ENCODE measurements at places on chromosomes 1 and 21.
A peak's percentile ranks its signal among the peaks of the same experiment; 100 is the strongest.

DNA sequence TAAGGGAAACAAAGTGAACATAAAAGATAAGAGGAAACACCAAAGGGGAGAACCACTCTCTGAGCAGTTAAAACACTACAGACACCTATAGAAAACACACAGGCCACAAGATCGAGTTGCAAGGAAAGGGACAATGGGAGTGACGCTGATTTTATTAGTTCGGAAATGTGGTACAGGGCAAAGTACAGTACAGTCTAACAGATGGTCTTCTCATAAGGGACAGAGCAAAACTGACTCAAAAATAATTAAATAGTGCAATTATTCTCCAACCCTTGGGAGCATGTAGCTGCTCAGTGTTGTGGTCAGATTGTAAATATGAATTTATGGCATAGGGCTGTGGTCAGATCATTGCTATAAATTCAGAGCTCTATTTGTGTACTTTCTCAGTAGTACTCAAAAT lies 352.0 kb downstream of the USH2A start:
- H3K4me1 ChIP-seq: no peaks in the 10 kb centered on the region
- no peak overlapping the region for H3K4me3 ChIP-seq
- DNase-seq: no peak
- no peaks in the 10 kb centered on the region for H3K36me3 ChIP-seq
- H3K27me3 ChIP-seq: no peaks in the 10 kb centered on the region
- H3K27ac ChIP-seq: no peak overlapping the region

- H3K4me1 ChIP-seq: peaks cover 10% of the 10 kb centered on the region
- no peak overlapping the region for H3K4me3 ChIP-seq
- H3K36me3 ChIP-seq: no peaks in the 10 kb centered on the region
- H3K27me3 ChIP-seq: no peaks in the 10 kb centered on the region
Measured at GRCh38 chr1:168832661-168833060, 103.7 kb upstream of the DPT start.

- no peak for DNase-seq
- peaks cover 61% of the 10 kb centered on the region for H3K27me3 ChIP-seq
- peak overlapping the region; percentile 70 for H3K4me3 ChIP-seq
- no peak overlapping the region for H3K27ac ChIP-seq
- no peaks in the 10 kb centered on the region for H3K36me3 ChIP-seq
Measured at GRCh38 chr1:34928066-34928696, 1.3 kb downstream of the DLGAP3 start.

DNA sequence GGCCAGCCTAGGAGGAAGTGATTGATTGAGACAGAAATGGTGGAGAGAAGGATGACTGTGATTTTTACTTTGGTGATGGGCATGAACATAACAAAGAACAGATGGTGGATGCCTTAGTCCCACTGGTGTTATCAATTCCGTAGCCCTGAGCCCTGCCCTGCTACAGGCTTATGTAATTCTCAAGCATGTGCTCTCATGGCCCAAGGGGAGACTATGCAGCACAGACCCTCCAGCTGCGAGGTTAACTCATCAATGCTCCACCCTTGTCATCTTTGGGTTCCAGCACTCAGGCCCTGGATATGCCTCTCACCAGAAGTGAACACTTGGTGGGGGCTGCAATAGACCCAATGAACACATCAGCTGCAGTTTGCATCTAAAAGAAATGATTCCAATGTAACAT lies 62.7 kb upstream of the LRRC8D start:
- H3K4me1 ChIP-seq: peaks cover 79% of the 10 kb centered on the region
- no peaks in the 10 kb centered on the region for H3K36me3 ChIP-seq
- H3K4me3 ChIP-seq: peak overlapping the region; percentile 57
- peak overlapping the region; percentile 77 for H3K27ac ChIP-seq
- DNase-seq: no peak

GRCh38 chr1:229896306-229896705 lies 170.7 kb upstream of the GALNT2 start:
- no peak overlapping the region for H3K27ac ChIP-seq
- no peak for DNase-seq
- H3K4me3 ChIP-seq: no peak overlapping the region
- H3K4me1 ChIP-seq: no peaks in the 10 kb centered on the region

GRCh38 chr1:231279081-231279480 lies 38.1 kb downstream of the GNPAT start:
- no peak overlapping the region for H3K27ac ChIP-seq
- no peak overlapping the region for H3K4me3 ChIP-seq
- peaks cover 30% of the 10 kb centered on the region for H3K36me3 ChIP-seq
- DNase-seq: no peak

GRCh38 chr1:2391931-2392509 lies 379 bp downstream of the RER1 start:
- no peak for DNase-seq
- H3K4me1 ChIP-seq: peaks cover 39% of the 10 kb centered on the region
- H3K27me3 ChIP-seq: no peaks in the 10 kb centered on the region
- H3K4me3 ChIP-seq: peak overlapping the region; percentile 93
- peak overlapping the region; percentile 84 for H3K27ac ChIP-seq

GRCh38 chr1:38657873-38658272 lies 201.7 kb downstream of the RRAGC start:
- no peaks in the 10 kb centered on the region for H3K4me1 ChIP-seq
- H3K27me3 ChIP-seq: peaks cover 33% of the 10 kb centered on the region
- DNase-seq: no peak
- H3K4me3 ChIP-seq: no peak overlapping the region
- no peak overlapping the region for H3K27ac ChIP-seq

DNA sequence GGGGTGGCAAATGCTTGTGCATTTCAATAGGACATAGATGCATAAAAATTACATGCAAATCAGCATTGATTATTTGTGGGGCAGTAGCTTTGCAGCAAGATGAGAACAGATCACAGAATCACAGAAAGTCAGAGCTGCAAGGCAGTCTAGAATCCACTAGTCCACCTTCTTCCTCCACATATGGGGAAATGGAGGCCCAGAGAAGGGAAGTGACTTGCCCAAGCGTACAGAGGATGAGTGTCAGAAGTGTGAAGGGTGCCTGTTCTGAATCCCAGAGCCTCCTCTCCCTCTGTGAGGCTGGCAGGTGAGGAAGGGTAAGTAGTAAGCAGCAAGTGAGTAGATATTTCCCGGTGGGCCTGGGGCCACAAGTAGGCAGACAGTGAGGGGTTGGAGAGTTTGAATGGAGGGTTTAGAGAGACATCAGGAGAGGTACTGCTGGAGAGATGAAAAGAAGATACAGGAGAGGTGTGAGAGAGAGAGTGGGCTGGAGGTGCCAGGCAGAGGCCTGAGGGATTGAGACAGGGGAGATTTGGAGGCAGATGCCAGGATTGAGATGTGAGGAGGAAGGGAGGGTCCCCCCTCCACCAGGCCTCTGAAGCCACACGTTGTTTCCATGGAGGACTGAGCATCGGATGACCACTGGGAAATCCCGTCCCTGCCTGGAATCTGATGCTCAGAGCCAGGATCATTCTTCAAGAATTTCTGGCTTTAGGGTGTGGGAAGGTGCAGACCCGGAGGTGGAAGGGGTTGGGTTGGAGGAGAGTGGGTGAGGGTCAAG lies 4.8 kb upstream of the MYOG start:
- no peak overlapping the region for H3K27ac ChIP-seq
- H3K27me3 ChIP-seq: peaks cover 23% of the 10 kb centered on the region
- H3K4me1 ChIP-seq: no peaks in the 10 kb centered on the region
- no peak overlapping the region for H3K4me3 ChIP-seq
- H3K36me3 ChIP-seq: no peaks in the 10 kb centered on the region

DNA sequence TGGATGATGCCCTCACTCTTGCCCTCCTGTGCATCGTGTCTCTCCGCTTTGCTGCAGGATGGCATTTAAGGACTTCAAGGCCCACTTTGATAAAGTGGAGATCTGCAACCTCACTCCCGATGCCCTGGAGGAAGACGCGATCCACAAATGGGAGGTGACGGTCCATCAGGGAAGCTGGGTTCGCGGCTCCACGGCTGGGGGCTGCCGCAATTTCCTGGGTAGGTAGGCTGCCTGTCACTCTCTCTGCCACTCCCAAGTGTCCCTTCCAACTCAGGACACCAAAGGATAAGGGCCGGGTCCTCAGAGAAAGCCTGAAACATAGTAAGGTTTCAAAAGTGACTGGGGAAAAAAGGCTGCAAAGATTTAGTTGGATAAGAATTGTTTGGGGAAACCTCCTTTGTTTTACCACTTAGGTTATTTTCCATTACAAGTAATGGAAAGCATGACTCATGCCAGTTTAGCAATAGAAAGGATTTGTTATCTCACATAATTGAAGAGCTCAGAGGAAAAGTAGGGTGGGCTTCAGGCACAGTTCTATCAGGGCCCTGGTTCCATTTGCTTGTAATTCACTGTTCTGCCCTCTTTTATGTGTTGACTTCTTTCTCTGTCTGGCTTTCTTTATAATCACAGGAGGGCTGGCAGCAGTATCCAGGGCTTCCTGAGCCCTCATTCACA lies 31.9 kb downstream of the CAPN9 start:
- H3K4me1 ChIP-seq: no peaks in the 10 kb centered on the region
- DNase-seq: no peak
- no peak overlapping the region for H3K27ac ChIP-seq
- H3K4me3 ChIP-seq: no peak overlapping the region
- H3K27me3 ChIP-seq: peaks cover 10% of the 10 kb centered on the region
- H3K36me3 ChIP-seq: no peaks in the 10 kb centered on the region

- no peak overlapping the region for H3K4me3 ChIP-seq
- no peak overlapping the region for H3K27ac ChIP-seq
- DNase-seq: no peak
Measured at GRCh38 chr1:25780318-25781129, 19.5 kb upstream of the SELENON start.

DNA sequence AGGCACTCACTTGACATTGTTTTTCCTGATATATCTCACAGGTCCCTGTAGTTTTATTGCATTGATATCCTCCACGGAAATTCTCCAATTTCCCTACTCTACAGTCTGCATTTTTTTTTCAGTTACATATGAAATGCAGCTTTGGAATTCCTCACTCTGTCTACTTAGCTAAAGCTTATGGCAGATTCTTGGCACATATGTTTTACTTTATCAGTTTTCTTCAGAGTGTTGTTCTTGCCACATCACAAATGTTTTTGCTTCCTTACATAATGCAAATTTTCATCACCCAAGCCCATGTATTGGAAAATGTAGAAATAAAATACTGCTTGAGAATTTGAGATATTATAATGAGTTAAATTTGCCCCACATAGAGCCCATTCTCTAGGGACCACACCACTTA lies 1895.1 kb downstream of the MRPL39 start:
- no peaks in the 10 kb centered on the region for H3K36me3 ChIP-seq
- H3K4me3 ChIP-seq: no peak overlapping the region
- DNase-seq: no peak
- H3K27ac ChIP-seq: no peak overlapping the region

- H3K4me1 ChIP-seq: no peaks in the 10 kb centered on the region
- no peaks in the 10 kb centered on the region for H3K27me3 ChIP-seq
- H3K36me3 ChIP-seq: no peaks in the 10 kb centered on the region
- H3K4me3 ChIP-seq: no peak overlapping the region
Measured at GRCh38 chr1:242856289-242856688, 331.8 kb upstream of the PLD5 start.

DNA sequence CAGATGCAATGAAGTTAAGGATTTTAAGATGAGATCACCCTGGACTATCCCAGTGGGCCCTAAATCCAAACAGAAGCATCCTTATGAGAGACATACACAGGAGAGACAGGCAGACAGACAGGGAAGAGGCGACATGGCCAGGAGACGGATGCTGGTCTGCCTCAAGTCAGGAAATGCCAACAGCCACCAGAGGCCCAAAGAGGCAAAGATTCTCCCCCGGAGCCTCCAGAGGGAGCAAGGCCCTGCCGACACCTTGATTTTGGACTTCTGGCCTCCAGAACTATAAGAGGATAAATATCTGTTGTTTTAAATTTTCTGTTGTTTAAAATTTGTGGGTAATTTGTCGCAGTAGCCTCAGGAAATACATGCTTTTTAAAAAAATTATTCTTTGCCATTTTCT lies 116.4 kb downstream of the GLIS1 start:
- DNase-seq: peak; percentile 3
- H3K27me3 ChIP-seq: no peaks in the 10 kb centered on the region
- H3K27ac ChIP-seq: no peak overlapping the region
- H3K4me1 ChIP-seq: no peaks in the 10 kb centered on the region

DNA sequence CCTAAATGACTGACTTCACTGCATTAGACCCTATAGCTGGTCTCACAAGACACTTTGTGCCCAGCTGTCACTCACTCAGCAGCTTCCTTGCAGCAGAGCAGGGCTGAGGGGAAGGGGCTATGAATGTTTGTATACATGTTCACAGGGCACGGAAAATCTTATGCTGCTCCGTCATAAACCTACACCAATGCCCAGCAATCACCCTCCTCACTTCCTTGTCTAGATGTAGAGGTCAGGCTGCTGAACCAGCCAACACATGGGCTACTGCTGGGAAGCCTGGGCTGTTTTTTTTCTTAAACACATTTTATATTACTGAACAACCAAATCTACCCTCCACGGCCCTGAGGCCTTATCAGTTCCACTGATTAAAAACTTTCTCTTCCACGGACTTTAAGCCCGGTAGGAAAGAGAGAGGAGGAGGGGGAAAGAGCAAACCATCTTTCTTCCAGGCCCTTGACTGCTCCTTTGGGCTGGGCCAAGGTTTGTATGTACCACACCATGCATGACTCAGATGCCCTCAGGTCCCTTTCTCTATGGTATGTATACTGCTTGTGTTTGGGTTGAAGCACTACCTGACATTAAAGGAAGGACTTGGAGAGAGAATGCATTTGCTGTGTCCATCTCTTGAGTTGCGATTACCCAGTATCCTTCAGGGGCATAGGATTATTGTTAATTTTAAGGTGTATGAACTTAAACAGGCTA lies 12.7 kb downstream of the MTFR1L start:
- no peak for DNase-seq
- H3K36me3 ChIP-seq: peaks cover 39% of the 10 kb centered on the region
- peaks cover 2% of the 10 kb centered on the region for H3K4me1 ChIP-seq
- no peak overlapping the region for H3K4me3 ChIP-seq
- H3K27me3 ChIP-seq: no peaks in the 10 kb centered on the region

DNA sequence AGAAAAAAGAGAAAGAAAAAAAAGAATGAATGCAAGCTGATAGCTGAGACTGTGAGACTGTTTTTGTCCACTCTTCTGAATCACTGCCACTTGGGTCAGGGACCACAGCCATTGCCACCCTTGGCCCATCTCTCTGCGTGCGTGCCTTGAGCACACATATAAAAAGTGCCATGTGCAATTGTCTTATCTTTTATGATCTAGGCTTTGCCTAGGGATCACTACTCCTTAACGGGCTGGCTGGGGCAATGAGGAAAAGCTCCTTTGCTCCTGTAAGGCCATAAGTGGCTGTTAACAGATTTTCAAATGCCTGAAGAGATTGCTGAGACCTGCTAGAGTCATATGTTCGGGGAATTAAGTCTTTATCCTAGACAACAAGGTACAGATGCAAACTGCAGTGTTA lies 8.2 kb downstream of the SPATA46 start:
- DNase-seq: no peak
- H3K27me3 ChIP-seq: no peaks in the 10 kb centered on the region
- no peaks in the 10 kb centered on the region for H3K4me1 ChIP-seq
- H3K4me3 ChIP-seq: no peak overlapping the region
- H3K36me3 ChIP-seq: no peaks in the 10 kb centered on the region

GRCh38 chr1:96370757-96371156 lies 350.8 kb upstream of the PTBP2 start:
- no peaks in the 10 kb centered on the region for H3K4me1 ChIP-seq
- H3K27me3 ChIP-seq: no peaks in the 10 kb centered on the region

GRCh38 chr1:106817575-106817974 lies 238.9 kb upstream of the PRMT6 start:
- no peaks in the 10 kb centered on the region for H3K36me3 ChIP-seq
- no peaks in the 10 kb centered on the region for H3K27me3 ChIP-seq
- no peak for DNase-seq
- H3K4me1 ChIP-seq: no peaks in the 10 kb centered on the region
- H3K27ac ChIP-seq: no peak overlapping the region

GRCh38 chr21:34598931-34599400 lies 15.9 kb downstream of the RCAN1 start:
- H3K4me1 ChIP-seq: no peaks in the 10 kb centered on the region
- H3K27ac ChIP-seq: no peak overlapping the region
- no peaks in the 10 kb centered on the region for H3K27me3 ChIP-seq
- H3K36me3 ChIP-seq: no peaks in the 10 kb centered on the region
- no peak for DNase-seq
